Right renal pelvis (tissue), 4 donors: ENCODE measurements at places on chromosomes 13 and 19. TPM values are rescaled to one million over a fixed set of nuclear protein-coding genes. Genes with fewer than 3 reads are reported as not detected.

DNA sequence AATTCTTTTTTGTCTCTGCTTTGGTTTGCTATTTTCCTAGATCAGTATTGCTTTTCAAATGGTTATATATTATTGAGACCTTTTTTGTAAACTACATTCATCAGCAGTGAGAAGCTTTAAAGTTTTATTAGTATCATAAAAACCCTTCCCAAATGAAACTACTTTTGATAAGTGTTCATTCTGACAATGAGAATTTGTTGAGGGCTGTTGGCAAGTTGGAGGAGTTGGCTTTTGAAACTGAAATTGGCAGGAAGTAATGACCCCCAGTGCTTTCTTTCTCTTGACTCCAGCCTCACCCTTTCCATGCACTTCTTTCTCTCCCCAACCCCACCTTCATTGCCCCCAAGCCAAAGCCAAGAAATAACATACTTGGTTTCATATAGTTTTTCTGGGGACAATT, 113.8 kb downstream of the ZIC5 start:
- no peak for DNase-seq

- DNase-seq: no peak
These were observed 112.3 kb downstream of the MIPEP start for GRCh38 chr13:23776698-23777574.

Gene FAM32A
- polyA plus RNA-seq: 128 TPM

Gene PPP1R12C
- 78.0 TPM for polyA plus RNA-seq

Gene KISS1R
- 0.38 TPM for polyA plus RNA-seq
